ENCODE measurements at places on chromosomes 6 and 20.

DNA sequence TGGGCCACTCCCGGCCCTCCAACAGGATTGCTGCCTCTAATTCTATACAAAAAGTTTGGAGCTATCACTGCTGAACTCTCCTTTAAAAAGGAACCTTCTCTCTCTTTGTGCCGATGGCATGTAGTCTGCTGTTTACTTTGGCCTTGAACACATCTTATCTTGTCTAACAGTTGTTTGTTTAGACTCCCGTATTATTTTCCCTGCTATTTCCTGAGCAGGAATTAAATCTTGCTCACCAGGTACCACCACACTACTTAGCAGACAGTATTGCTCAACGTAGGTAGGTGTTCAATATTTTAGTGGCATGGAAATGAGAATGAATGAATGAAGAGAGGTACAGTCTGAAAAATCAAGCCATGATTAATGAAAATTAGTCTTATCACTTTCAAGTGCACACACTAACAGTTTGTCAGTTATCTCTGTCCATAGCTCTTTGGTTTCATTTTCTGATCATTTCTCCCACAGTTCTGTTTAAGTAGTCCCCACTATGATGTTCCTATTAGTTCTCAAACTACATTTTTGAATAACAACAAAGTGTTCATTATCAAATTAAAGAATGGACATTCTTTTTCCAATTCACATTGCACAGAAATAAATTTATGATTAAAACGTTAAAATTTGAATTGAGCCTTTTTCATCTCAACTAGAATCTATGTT is 6.8 kb upstream of the HEY2 start:
- DNase-seq = no peak

- peak; percentile 24 for DNase-seq
Measured at GRCh38 chr6:105994591-105995390, 91.3 kb upstream of the PRDM1 start.

- DNase-seq = no peak
Measured at GRCh38 chr6:170011204-170012036, 260.0 kb downstream of the ERMARD start.

- DNase-seq = no peak
Measured at GRCh38 chr6:114068116-114068515, 97.2 kb upstream of the HDAC2 start.

DNA sequence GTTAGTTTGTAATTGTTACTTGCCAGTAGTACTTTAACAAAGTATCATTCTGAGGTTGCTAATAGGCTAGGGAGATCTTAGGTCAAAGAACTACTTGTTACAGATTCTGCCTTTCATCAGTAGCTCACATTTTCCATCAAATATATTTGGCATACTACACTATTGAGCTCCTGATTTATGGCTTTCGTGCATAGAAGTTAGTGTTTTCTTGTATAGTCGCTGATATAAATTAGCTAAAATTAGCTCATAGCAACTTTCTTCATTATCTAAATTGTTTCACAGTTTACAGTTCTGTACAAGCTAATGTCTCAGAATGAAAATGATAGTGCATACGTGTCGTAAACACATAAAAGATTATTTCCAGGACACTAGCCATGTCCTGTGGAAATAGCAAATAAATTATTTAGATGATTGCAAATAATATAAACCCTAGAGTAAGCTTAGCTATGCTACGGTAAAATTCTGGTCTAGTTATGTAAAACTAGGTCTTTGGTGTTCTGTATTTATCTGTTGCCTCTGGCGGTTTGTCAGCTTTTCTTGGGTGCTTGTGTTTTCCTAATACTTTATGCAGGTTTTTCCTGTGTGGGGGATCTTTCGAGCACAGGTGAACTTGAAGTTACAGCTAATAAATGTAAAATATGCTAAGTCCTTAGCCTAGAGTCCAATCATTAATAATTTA is 15.1 kb downstream of the PDE7B start:
- DNase-seq = no peak

- DNase-seq = no peak
Measured at GRCh38 chr6:70686548-70687133, 19.0 kb downstream of the SMAP1 start.

GRCh38 chr20:13278812-13279570 is 57.9 kb downstream of the ISM1 start:
- no peak for DNase-seq

DNA sequence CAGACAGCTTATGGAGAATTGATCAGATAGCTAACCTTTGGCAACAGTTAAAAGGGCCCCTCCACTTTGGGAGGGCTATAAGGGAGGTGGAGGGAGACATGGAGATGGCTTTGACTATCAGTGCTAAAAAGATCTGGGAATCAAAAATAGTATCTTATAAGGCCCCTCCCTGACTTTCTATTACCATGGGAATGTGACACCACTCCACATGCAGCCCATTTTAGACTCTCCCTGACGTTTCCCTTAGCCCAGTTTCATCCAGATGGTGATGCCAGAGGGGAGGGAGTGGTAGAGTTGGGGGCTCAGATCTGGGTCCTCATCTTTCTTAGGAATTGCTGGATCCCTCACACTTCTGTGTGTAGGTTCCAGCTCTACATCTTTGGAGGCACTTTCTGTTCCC is 200.0 kb upstream of the DTNBP1 start:
- DNase-seq = no peak

- no peak for DNase-seq
Measured at GRCh38 chr6:157954150-157955117, 27.2 kb upstream of the SYNJ2 start.

DNA sequence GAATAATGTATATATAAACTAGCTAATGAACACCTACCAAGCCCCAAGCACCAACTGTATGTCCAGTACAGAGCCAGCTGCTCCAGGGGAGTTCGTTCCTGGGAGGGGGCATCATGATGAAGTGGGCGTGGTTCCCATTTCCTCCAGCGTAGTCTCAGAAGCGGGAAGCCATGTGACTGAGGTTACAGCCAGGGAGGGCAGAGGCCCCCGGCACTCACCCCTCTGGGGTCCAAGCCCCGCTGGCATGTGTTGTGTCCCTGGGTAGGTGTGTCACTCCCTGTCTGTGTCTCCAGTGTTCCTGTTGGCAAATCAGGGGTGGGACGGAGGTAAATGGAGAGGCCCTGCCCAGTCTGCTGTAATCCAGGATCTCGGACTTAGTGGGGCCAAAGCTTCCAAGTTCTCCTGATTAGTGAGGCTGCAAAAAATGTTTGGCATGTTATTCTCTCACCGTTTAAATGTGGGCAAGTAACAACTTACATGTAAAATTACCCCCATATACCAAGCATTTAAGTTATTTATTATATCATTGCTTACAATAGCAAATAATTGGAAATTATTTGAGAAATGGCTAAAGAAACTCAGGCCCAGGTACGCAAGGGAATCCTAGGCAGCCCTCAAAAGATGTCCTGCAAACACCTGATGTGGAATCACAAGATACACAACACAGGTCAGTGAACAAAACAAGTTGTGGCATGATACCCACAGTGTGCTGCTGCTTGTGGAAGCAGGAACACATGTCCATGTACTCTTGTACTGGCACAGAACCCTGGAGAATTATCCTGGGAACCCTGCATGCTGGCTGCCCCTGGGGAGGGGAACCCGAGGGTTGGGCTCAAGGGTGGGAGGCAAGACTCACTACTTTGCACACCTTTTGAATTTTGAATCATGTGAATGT is 22.2 kb downstream of the FAM110A start:
- DNase-seq = no peak

- no peak for DNase-seq
Measured at GRCh38 chr20:23237201-23237600, 113.4 kb upstream of the NXT1 start.
